ENCODE measurements at places on chromosomes 2 and 18. TPM values are rescaled to one million over a fixed set of nuclear protein-coding genes. Genes with fewer than 3 reads are reported as not detected.

The CFC1 gene
- total RNA-seq: not detected

The SLC23A3 gene
- total RNA-seq: 0.62 TPM

The GPR75 gene
- 1.5 TPM for total RNA-seq

The STPG4 gene
- not detected for total RNA-seq

The NAT8 gene
- not detected for total RNA-seq

The REL gene
- 2.7 TPM for total RNA-seq

The EMILIN1 gene
- total RNA-seq: not detected

The SLC25A52 gene
- total RNA-seq: not detected

The ARL6IP6 gene
- total RNA-seq: 22.0 TPM

The CD8B2 gene
- not detected for total RNA-seq

The PLB1 gene
- 2.0 TPM for total RNA-seq
